ENCODE measurements at places on chromosomes 1 and 21.

DNA sequence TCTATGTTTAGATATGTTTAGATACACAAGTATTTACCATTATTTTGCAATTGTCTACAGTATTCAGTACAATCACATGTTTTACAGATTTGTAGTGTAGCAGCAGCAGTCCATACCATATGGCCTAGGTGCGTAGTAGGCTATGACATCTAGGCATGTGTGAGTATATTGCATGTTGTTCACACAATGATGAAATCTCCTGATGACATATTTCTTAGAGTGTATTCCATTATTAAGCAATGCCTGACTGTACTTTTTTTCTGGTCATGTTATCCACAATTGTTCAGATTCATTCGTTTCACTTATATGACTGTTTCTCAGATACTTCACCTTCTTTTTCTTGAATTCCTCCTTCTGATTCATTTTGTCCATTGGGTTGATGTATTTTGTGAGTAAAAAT is 9.9 kb upstream of the BACE2 start:
- DNase-seq = no peak

DNA sequence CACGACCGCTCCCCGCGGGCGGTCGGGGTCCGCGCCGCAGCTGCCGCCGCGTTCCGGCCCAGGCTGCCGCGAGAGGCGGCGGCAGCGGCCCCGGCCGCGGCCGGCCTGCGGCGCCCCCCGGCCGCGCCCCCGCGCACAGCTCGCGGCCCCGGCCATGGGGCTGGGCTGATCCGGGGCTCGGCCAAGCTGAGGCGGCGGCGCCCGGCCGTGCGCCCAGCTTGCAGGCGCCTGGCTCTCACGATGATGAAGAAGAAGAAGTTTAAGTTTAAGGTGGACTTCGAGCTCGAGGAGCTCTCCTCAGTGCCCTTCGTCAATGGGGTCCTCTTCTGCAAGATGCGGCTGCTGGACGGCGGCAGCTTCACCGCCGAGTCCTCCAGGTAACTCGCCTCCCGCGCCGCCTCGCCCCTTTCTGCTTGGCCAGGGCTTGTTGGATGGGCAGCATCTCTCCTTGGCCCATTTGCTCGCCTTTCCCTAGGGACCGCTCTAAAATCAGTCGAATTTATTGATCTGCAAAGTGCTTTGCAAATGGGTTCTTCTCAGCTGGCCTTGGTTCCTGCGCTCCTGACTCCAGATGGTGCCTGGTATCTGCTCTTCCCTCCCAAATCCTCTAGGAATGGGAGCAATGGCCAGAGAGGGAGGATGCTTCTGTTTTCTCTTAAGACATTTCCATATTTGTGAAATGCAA is 431 bp downstream of the EEIG2 start:
- DNase-seq = peak; percentile 18

DNA sequence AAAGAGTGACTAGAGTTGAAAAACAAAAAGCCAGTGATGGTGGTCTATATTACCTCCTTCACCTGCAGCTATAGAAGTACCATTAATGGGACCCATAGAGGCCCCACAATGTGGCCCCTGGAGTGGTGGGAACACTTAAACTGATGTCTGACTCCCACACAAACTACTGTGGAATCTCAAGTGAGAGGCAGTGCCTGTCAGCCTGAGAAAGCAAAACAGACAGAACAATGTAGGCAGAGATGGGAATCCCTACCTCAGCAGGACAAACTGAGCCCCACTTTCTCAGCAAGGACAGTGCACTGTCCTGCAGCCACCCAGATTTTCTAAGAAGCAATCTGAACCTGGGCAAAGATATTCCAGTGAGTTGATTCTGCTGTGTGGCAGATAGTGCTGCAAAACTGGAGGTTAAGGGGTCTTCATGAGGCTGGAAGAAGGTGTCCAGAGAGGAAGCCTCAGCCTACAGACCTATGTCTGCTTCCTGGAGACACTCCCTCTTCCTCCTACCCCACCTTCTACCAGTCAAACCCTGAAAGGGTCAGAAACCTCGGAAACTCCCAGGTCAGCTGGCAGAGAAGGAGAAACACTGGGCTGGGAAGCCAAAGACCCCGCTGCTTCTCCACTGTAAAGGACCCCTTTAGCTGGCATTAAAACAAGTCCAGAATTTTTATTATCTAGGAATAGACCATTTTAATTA is 228.7 kb downstream of the C1orf94 start:
- no peak for DNase-seq

GRCh38 chr1:53559391-53559815 is 100.2 kb downstream of the DMRTB1 start:
- no peak for DNase-seq

- no peak for DNase-seq
These were observed 16.6 kb upstream of the PTP4A2 start for GRCh38 chr1:31954607-31955283.

GRCh38 chr1:229229137-229229720 is 41.7 kb upstream of the RAB4A start:
- no peak for DNase-seq

DNA sequence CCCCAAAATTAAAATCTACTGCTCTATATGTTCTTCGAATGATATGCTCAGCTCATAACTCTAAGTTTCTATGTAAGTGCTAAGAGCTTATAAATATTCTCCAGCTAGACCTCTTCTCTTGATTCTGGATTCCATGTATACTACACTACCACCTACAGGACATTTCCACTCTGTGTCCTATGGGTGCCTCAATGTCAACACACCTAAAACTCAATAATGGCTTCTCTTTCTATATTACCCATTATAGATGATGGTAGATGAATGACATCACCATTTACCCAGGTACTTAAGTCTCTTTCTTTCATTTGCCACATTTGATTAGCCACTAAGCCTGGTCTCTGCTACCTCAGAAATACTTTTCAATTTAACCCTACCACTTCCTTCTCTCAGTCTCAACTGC is 41.3 kb downstream of the TBX19 start:
- no peak for DNase-seq
